Glutamatergic neuron (in vitro differentiated cells): ENCODE measurements at places on chromosomes 1 and 21.

GRCh38 chr1:167268347-167268787 is 47.7 kb downstream of the POU2F1 start:
- DNase-seq: no peak

DNA sequence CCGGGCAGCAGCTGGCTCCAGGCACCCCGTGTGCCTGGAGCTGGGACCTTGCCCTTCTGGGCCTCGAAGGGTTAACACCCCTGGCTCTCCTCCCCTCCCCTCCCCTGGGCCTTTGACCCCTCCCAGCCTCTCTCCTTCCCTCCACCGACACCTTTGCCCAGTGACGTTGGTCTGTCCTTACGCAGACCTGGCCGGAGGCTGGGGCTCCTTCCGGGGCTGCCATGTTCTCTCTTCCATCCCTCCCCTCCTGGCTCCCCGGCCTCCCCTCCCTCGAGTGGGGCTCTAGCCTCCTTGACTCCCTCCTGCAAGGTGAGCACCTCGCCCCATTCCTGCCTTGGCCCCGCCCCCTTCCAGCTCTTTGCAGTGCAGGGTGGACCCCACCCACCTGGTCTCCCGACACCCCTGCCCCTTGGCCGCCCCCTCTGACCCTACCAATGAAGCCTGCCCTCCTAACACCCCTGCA is at the start of gene TMEM82:
Gene TMEM82 (plus strand): TSS at position 161 of the 463 bp plus-strand sequence. CDS start 61 bp downstream, at position 222.
- no peak for DNase-seq

GRCh38 chr1:67618285-67619018 is 66.5 kb upstream of the GADD45A start:
- no peak for DNase-seq

DNA sequence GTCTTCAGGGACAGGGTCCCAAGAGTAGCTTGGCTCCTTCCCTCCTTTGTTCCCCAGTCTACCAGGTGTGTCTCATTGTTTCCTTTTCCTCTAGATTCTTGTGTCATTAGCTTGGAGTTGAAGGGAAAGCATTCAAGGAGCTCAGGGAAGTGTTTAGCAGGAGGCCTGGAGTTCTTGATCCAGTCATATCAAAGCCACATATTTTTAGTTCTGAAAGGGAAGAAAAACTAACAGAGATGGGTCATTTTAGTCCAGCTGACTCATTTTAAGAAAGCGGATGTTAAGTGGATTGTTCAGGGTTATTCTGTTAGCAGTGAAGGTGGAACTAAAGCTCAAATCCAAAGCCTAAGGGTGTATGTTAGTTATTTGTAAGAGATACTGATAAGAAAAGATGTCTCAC is 721 bp downstream of the C1orf54 start:
- no peak for DNase-seq

DNA sequence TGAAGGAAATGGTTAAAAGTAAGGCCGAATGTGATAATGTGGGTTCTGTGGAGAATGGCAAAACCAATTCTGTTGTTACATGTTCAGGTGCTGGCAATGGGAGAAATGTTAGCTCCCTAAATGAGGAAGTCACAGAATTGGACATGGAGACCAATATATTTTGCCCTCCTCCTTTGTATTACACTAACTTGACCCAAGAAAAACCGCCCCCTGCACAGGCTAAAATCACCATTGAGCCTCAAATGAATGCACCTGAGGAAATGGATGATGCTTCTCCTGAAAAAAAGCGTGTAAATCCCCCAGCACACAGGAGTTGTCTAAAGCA is 932 bp downstream of the MAP10 start:
- no peak for DNase-seq

DNA sequence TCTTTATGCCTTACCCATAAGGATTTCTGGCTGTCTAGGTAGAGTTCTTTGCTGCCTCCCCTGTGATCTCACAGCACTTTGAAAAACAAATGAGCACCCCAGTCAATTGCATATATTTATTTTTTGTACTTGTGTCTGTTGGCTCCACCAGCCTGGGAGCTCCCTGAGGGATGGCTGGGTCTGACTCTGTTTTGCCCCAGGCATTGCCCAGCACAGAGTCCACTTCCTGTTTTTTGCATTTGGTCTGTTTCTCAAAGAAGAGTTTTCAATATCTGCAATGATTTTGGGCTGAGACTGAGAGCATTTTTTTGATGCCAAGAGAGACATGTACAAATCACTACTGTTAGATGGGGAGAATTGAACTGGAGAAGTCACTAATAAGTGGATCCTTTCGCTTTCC is 125.0 kb downstream of the FOXD2 start:
- no peak for DNase-seq

- DNase-seq: no peak
Observed at GRCh38 chr1:25802915-25803314, 2.9 kb downstream of the SELENON start.

DNA sequence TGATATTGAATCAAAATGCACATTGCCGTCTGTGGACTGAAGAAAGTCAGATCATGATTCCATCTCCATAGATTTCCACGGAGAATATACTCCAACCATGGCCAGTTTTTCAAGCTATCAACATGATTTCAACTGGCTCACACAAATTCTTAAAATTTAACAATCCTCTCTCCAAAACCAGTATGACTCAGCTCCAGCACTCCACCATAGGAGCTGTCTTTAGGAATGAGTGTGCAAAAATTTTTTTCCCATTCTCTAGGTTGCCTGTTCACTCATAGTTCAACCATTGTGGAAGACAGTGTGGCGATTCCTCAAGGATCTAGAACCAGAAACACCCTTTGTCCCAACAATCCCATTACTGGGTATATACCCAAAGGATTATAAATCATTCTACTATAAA is 40.8 kb downstream of the RGL1 start:
- no peak for DNase-seq

DNA sequence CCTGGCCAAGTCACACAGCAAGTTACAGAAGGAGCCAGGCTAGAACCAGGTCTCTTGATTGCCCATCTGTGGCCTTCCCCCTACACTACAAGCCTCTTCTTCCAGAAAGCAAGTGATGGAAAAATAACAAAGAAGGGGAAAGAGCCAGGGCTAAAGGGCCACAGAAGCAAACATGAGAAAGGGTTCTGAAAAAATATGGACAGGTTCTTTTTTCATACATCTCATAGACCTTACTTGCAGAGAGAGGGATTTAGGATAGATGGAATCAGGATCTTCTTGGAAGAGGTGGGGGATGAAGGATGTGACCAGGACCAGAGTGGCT is 3.2 kb downstream of the RHBG start:
- no peak for DNase-seq

DNA sequence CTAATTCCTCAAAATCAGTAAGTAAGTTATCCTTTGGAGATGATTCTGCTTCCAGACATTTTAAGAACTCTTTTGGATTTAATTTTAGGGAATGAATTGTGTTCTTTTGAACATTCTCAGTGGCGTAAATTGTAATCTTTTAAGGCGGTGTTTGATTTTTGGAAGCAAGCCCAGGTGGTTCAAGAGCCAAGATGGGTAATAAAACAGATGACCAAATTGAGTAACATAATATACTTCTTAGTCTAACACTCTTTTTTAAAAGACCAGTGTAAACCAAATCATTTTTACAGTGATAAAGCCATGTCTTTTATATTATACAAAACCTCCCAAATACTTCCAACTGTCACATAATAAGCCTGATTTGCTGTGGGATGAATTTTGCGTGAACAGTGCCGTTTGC is 133.8 kb downstream of the LRRC40 start:
- no peak for DNase-seq

DNA sequence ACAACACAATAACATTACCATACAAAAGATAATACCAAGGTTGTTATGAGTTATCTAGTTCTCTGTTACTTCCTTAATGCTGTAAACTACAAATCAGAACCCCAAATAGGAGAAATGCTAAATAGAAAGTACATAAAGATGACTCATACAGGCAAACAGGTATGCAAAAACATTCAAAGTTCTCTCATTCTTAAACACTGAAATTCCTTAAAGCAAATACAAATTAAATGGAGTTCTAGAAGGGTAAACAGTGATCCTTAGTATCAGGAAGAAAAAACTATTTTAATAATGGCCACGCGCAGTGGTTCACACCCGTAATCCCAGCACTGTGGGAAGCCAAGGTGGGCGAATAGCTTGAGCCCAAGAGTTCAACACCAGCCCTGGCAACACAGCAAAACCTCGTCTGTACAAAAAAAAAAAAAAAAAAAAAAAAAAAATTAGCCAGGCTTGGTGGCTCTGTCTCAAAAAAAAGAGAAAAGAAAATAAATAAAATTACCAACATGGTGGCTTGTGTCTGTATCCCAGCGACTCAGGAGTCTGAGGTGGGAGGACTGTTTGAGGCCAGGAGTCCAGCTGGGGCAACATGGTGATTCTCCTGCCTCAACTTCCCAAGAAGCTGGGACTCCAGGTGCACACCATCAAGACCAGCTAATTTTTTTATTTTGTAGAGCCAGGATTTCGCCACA is 17.5 kb downstream of the FBXO42 start:
- no peak for DNase-seq

DNA sequence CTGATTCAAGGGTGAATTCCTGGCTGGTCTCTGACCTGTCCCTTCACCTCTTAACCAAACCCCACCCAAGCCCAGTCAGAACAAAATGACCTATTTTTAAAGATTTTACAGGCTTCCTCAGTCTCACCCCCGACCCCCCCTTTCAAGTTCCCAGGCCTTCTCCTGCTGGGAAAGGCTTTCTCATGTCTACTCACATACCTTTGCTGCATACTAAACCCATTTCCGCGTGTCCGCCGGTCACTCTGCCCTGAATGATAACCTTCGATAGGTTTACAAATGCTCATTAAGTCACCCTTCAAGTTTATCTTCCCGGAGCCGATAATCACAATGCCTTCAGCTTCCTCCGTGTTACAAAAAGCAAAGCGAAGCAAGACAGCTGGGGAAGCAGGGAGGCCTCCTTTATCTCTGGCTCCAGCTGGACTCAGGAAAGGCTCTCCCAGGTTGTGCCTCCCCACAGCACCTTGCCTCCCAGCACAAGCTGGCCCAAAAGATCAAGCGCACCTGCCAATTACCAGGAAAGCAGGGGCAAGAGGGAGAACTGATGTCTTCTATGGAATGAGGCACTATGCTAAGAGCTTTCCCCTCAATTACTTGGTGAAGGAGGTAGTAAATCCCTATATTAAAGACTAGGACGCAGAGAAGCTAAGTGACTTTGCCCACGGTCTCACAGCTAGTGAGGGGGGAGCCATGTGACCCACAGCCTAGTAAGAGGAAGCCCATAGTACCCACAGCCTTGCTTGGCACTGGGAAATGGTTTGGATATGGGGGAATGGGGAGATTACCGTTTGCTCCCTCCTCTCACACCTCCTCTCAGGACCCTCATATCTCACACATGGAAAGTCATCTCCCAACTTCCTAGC is 15.9 kb downstream of the SMIM12 start:
- DNase-seq: no peak

DNA sequence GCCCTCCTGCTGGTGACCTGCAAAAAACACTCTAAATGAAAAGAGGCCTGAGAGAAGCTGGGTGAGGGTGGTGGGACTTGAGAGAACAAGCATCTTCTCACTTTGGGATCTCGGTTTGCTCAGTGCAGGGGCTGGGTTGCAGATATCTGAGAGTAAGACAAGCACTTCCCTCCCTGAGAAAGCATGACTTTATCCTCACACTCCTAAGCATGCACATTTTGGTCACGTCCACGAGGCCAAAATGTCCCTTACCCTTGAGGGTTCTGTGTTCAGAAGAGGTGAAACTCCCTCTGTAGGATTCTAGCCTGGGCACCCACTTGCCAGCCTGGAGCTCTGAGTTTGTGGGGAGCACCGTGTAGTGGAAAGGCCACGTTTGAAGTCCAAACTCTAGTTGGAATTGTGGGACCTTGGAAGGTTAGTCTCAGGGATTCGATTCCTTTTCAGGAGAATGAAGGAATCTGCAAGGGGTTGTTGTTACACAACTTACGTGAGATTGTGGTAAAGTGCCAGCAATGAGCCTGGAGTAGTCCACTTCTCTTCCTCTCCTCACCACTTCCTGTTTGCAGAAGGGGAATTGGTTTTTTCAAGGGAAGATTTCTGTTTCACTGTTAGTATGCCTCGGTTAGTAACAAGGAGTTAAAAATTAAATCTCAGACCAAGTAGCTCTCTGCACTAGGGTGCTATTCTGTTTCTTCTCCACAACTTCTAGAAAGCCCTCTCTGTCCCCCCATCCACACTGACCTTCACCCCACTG is 3.0 kb downstream of the FCAMR start:
- DNase-seq: no peak

DNA sequence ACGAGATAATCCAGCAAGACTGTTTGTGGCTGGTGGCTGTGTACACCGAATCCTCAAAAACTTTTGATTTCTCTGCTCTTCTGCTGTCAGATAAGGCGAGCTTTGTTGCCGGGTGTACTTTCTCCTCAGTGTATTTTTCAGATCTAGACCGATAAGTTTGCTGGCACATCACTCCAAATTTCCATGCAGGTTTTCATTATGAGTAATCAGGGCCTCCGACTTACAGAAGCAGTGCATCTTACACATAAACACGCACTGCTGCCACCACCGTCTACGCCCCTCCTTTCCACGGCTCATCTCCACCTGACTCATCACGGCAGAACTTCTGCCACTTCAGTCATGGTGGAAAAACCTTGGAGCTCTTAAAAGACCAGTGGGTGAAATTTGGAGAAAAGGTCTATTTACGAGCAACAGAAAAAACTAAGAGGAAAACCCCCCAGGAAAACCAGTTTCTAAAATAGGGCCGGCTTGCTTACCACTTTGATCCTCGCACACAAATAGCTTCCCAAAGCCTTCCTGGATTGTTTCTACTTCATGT is 7.7 kb downstream of the ZBTB21 start:
- DNase-seq: no peak

GRCh38 chr1:232385221-232385620 is 244.7 kb downstream of the SIPA1L2 start:
- no peak for DNase-seq

GRCh38 chr1:9842781-9843575 is 19.2 kb upstream of the CLSTN1 start:
- no peak for DNase-seq

- DNase-seq: no peak
Observed at GRCh38 chr1:87723193-87723592, 394.5 kb downstream of the LMO4 start.

GRCh38 chr1:31712630-31713029 is 8.8 kb upstream of the COL16A1 start:
- no peak for DNase-seq

DNA sequence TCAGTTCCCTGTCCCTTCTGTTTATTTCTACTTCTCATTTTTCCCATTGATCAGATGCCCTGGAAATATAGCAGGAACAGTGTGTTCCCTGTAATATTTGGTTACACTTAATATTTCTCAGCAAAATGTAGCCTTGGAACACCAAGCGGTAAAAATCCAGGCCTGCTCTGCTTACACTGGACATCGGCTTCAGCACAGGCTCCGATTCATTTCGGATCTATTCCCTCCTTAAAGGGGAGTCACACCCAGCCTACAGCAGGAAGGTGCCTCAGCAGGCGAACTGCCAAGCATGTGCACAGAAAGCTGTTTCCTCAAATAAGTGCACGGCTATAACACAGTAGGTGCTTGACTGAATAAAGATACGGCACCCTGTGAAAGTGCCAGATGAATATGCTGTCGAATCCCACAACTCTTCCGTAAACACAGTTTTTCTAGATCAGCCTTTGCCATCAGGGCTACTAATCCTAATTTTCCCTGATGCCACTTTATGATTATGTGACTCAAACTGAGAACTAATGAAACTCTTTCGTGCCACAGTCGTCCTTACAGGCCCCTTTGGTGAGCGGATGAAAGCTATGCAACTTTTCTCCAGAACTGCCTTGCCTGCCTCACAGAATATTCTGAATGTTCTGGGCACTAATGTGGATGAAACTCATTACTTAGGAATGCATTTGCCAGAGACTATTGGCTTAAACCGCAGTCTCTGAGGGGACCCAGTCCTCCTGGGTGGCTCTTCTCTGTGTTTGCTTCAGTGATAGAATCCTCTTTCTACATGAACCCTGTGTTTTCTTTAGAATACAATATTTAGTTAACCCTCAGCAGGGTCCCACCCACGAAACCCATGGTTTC is 275.5 kb upstream of the RUNX1 start:
- DNase-seq: no peak

- peak; percentile 90 for DNase-seq
Observed at GRCh38 chr1:220786337-220787068, at the start of gene MTARC1. Gene MTARC1, plus strand, starts transcription at chr1:220786913. Its CDS starts 32 bp downstream, at chr1:220786945.
